ENCODE measurements at places on chromosomes 1 and 21.
A peak's percentile ranks its signal among the peaks of the same experiment; 100 is the strongest.

DNA sequence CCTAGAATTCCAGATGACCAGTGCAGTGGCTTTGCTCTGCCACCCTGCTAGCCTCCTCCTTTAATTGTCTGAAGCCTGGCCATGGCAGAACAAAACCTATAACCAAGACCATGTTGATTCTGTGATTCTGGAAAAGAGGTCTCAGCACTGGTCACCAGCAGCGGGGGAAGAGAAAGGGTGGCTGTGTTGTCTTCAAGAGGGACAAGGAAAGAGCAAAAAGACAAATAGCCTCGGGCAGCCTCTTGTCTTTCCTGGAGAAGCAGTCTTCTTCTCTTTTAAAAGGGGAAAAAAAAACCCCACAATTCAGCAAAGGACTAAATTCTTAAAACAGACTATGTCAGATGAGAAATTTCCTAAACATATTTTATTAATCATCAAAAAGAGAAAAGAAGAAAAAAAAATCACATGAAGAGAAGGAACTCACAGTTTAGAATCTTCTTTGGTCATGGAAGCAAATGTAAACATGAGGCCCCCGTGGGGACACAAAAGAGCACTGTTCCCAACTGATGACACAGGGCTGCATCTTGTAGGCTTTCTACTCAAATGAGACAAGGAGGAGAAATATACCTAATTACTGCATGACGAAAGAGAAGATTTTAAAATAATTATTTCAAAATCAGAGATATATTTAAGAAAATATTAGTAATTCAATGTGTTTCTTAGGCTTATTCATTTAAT lies 36.3 kb upstream of the RAP1GAP start:
- no peak for DNase-seq

- DNase-seq: no peak
Observed at GRCh38 chr1:5191470-5191869, 537.1 kb downstream of the AJAP1 start.

DNA sequence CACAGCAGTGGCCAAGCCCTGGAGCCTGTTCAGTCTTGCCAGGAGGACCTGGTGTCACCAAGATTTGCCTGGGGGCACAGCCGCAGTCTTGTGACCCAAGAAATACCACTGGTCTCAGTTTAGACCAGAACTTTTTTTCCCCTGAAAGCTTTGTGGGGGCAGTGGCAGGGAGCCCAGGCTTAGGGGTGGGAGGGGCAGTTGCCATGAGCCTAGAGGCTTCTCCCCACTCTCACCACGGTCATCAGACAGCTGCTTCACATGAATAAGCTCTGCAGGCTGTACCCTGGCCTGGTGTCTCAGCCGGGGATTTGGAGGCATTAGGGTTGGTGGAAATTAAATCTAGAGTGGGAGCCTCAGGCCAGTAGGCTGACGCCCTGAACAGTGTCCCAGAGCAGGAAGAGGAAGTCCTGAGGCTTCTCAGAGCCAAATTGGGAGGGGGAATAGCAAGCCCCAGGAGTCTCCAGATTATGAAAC lies 73.7 kb downstream of the SLC16A1 start:
- DNase-seq: no peak

GRCh38 chr1:98422816-98423215 lies 238.7 kb upstream of the SNX7 start:
- DNase-seq: no peak

DNA sequence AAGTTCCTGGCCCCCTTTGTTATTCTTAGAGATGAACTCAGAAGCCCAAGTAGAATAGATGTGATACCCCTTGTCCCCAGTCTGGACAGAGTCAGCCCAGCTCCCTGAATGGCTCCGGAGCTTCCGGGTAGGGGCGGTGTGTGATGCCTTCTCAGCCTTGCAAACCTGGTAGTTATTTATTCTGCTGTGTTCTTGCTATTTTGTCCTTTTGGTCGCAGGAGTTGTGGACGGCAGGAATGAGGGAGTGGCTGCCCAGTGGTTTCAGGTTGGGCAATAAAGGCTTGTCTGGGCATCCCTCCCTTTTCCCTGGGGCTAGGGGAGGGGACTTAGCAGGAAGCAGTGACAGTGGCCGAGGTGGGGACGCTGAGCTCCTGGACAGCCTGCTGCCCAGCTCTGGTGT lies 2.8 kb downstream of the PTPRU start:
- DNase-seq: no peak

DNA sequence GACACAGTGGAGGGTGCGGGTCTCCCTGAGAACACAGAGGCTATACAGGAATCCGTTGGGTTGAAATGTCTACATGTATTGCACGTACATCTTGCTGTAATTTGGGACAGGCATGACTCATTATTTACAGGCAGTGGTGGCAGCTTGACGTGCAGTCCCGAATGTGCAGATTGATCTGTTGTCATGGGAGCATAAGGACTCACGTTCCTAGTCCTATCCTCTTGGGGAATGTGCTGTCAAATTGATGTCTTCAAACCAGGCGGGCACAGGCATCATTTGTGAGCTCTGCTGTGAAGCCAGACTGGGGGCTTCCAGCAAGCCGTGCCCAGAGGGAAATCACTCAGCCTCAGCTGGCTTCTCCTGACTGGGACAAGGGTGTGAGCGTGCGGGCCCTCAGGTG lies 40.5 kb downstream of the S100B start:
- DNase-seq: no peak

DNA sequence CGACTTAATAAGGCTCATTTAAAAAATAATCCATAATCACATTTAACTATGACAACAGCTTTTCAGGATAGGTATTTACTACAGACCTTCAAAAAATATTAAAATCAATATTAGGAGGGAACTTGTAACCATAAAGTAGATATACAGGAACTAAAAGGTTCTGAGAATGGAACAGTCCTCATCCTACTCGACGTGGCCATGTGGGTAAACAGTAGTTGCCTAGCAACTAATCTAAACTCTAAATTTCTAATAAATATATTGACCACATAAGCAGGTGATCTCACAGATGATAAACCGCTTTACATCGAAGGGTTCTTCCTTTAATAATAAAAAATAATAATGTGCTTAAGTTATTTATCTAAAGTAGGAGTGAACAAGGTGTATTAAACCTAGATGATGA lies 7.9 kb downstream of the AKT3 start:
- DNase-seq: no peak

- DNase-seq: no peak
Observed at GRCh38 chr1:116104667-116105066, 6.5 kb upstream of the MAB21L3 start.

DNA sequence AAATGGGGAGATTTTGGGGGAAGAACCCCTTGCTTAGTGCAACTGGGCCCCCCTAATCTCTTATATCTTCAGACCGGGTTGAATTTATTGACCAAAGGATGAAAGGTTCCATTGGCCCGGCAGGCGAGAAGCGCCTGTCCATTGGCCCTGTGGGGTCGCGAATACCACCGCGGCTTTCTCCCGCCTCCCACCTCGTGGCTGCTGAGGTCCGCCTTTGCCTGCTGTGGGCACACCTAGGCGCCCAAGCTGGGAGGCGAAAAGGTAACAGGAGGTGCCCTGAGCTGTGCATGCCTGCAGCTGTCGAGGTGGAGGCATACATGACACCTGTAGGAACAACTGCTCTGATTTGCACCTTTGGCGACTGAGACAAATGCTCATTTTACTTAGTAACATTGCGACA lies 21.1 kb upstream of the FLG2 start:
- no peak for DNase-seq

DNA sequence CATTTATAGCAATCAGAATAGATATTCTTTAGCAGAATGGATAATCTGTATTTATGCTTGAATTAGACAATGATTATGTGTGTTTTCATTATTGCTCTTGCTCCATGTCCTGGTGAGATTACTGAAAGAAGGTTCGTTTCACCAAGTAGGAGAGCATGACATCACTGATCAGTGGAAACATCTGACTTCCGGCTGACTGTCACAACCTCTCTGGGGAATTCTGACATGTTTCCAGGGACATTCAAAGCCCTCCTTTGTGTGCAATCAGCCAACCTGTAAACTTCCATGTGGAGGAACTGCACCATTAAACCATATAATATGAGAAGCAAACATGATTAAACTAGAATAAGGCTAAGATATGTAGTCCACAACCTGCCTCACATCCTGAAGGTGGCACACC lies 424.8 kb upstream of the ADGRL4 start:
- DNase-seq: no peak

- no peak for DNase-seq
Observed at GRCh38 chr1:213985209-213986019, 2.4 kb upstream of the PROX1 start.

DNA sequence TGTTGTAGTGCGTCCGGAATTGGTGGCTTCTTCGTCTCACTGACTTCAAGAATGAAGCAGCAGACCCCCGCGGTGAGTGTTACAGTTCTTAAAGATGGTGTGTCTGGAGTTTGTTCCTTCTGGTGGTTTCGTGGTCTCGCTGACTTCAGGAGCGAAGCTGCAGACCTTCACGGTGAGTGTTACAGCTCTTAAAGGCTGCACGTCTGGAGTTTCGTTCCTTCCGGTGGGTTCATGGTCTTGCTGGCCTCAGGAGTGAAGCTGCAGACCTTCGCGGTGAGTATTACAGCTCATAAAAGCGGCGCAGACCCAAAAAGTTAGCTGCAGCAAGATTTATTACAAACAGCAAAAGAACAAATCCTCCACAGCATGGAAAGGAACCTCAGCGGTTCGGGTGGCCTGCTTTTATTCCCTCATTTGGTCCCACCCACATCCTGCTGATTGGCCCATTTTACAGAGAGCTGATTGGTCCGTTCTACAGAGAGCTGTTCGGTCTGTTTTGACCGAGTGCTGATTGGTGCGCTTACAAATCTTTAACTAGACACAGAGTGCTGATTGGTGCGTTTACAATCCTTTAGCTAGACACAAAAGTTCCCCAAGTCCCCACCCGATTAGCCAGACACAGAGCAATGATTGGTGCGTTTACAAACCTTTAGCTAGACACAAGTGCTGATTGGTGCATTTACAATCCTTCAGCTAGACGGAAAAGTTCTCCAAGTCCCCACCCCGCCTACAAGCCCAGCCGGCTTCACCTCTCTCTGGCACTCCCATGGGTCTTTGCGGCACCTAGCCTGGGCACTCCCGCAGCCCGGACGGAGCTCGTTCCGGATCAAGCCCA lies 49.6 kb upstream of the KRTAP19-8 start:
- DNase-seq: no peak

DNA sequence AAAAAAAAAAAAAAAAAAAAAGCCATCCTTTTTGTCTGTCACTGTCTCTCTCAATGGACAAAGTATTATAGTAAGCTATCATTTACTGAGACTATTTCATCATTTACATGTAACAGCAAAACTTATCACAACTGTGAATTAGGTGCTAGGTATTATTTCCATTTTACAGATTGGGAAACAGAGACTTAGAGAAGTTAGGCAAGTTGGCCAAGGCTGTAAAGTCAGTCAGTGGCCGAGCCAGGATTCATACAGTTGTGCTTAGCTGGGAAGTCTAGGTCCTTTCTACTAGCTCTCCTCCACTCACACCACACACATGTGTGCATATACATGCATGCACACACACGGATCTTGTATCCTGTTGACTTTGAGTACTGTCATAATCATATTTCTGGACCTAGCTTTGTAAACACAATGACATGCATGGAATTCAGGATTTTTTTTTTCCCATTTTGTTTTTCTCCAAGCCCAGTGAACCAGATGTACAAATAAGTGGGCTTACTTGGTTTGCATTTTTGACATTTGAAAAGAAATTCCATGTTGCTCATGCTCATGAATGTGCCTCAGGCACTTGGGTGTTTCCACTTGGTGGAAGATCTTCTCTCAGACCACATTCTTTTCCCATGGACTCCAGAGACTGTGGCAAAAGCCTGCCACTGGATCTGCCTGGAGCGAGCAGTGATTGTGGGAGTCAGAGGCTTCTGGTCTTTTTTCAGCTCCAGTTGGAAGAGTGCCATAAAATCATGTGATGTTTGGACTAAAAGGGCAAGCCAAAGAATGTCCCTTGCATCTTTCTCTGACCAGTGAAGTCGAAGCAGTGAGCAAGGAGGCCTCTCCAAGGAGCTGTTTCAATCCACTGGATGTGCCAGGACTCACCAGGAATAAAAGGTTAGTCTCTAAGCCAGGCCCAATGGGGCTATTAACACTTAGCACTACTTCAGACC lies 61.7 kb upstream of the DNAJC6 start:
- no peak for DNase-seq

- no peak for DNase-seq
Observed at GRCh38 chr1:20476265-20477038, 9.6 kb downstream of the CAMK2N1 start.

- DNase-seq: peak; percentile 76
Observed at GRCh38 chr1:248828845-248829244, 3.1 kb upstream of the SH3BP5L start.

DNA sequence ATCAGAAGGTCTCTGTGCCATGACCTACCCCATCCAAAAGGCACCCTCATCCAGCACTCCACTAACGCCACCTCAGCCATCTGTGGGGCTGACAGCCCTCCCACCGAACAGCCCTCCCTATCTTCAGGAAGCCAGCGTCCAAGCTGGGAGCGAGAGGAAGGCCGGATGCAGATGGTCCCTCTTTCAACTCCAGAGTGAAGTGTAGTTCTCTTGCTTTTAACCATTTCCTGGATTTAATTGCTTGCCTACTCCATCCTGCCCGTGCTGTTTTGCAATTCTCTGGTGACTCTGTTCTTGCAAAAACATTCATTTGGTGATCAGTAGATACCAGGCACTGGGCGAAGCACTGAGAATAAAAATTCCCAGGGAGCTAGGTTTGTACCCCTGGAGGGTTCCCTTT lies 8.2 kb upstream of the DYRK1A start:
- DNase-seq: peak; percentile 67

DNA sequence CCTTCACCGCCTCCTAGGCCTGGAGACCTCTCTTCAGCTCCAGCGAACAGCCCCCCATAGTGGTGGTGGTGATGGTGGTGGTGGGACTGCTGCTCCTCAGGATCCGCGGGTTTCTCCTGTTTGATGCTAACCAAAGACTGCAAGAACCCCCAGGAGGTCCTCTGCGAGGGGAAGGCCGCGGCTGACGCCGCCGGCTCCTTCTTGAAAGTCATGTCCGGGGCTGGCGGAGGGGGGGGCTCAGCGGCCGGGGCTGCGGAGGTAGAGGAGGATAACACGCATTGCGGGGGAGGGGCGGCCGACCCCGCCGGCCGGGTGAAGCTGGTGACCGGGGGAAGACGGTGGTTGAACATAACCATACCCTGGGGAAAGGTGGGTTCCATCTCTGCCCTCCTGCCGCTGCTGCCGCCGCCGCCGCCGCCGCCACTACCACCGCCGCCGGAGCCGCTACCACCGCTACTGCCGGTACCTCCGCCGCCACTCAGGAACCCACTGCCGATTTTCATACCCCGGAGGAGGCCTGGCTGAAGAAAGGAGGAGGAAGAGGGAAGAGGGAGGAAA lies 554 bp downstream of the ZNF281 start:
- peak; percentile 32 for DNase-seq

DNA sequence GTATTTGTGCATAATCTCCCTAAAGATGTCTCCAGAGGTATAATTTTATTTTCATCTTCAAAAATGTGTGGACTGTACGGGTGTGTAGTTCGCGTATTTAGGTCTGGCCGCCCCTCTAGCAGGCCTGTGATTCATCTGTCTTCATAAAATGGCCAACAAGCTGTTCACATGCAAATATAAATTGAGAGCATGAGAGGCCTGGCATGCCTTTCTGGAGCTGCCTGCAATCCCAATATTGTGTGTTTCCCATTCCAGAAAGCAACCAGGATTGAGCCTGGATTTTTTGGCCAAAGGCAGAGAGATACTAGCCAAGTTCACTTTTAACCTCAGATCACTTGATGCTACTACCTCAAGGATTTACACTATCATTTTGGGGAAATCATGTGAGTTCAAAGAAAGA lies 197.2 kb downstream of the NFIA start:
- no peak for DNase-seq

Measured in hematopoietic multipotent progenitor cell treated with erythropoietin and hydrocortisone succinate and interleukin-3 and kit ligand, for 6 days (in vitro differentiated cells).